ENCODE measurements at places on chromosomes 5 and 9.

DNA sequence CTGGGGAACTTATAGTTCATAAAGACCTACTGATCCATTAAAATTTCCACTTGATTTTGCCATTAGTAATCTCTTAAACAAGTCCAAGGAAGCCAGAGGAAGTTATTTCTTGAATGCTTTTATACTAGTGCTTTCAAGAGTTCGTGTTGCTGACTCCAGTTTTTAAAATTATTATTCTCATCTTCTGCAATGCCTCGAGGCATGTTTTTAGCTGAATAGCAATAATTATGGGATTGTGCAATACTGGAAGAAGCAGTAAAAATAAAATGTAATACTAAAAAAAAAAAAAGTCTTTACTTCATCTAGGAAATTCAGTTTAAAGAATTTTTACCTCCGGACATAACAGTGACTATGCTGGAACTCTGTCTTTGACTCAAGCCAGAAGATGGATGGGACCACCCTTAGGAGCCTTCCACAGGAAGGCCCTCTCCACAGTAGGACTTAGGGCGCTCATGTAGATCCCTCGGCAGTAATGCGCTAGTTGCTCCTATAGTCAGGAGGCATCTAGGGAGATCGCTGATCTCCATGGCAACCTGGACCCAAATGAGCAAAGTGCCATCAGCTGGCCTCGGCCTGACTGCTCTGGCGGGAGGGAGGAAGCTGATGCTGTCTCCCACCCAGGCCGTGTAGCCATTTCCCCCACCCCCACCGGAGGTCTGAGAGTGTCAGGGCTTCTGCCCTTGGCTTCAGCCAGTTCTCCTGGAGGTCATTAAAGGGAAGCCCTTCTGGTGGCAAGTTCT lies 56.7 kb downstream of the DAPK1 start:
- no peak for DNase-seq

GRCh38 chr5:152542741-152543140 lies 137.7 kb upstream of the NMUR2 start:
- DNase-seq: no peak

DNA sequence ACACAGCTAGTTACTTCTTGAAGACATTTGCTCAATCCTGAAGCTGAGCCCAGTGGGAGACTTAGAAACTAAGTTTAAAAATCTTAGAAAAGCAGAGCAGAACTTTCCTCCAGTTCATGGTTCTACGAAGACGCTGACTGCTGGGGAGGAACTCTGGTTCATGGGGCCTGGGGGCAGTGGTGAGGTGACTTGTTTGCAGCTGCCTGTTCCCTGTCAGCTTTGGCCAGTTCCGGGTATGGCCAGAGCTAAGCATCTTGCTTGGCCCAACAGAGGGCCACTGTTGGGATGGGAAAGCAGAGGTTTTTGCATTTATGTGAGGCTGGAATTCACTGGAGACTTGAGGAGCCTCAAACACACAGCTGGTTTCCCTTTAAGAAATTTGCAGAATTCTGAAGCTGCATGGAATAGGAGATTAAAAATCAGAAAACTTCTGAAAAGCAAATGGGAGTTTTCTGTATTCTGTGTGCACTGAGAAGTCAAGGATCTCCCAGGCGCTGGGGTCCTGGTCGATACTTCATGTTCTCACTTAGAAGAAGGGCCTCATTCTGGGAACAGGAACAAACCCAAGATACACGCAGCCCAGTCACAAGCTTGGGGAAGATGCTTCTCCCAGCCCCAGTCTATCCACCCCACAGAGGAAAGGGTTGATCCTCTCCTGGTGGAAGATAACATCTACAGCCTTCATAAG lies 10.6 kb upstream of the HMHB1 start:
- DNase-seq: no peak

GRCh38 chr5:78500028-78500427 lies 139.6 kb downstream of the SCAMP1 start:
- DNase-seq: no peak

- DNase-seq: no peak
Observed at GRCh38 chr5:113601423-113601822, 87.9 kb downstream of the YTHDC2 start.

GRCh38 chr9:72228282-72228681 lies 79.0 kb downstream of the GDA start:
- no peak for DNase-seq

- DNase-seq: no peak
Observed at GRCh38 chr5:7348168-7348854, 47.6 kb upstream of the ADCY2 start.

DNA sequence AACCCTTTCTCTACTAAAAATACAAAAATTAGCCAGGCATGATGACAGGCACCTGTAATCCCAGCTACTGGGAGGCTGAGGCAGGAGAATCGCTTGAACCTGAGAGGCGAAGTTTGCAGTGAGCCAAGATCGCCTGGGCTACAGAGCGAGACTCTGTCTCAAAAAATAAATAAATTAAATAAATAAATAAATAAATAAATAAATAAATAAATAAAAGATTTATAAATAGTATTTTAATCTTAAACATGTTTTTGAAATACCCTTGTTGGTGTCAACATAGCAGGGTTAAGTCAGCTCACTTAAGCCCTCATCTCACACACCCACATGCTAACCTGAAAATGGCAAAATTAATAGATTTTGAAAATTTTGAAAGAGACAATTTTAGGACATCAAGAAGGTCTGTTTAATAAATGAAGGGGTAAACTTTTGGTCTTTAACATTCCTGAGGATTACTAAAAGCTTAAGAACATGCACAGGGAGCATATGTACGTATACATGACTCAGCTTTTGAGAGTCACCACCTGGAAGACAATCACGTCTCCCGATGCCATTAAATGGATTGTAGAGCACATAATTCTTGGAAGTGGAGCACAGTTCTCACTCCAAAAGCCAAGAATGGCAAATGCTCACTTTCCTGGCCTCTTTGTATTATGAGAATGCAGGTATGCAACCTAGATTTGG lies 202.5 kb downstream of the GDNF start:
- no peak for DNase-seq

- DNase-seq: no peak
Observed at GRCh38 chr9:129834489-129835127, 467 bp downstream of the C9orf78 start.

GRCh38 chr9:98807070-98807813 lies at the start of gene GALNT12:
Gene GALNT12, plus strand, starts transcription at chr9:98807670. Its CDS starts 29 bp downstream, at chr9:98807699.
- no peak for DNase-seq

- no peak for DNase-seq
Observed at GRCh38 chr9:87677776-87678587, 47.9 kb upstream of the CTSL start.

DNA sequence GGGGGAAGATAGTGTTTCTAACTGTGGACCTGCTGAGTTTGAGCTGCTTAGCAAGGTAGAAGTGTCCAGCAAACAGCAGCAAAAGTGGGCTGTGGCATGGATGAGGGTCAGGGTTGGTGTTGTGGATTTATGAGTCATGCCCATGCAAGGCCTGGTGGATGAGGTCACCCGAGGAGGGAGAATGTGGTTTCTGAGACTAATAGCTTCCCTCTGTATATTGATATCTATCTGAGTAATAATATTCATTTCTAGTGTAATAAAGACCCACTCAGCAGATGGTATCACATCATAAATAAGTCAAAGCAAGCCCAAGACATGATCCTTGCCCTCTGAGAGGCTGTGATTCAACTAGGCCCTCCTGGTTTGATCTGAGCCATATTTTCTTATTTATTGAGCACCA lies 597.8 kb upstream of the CLINT1 start:
- no peak for DNase-seq

DNA sequence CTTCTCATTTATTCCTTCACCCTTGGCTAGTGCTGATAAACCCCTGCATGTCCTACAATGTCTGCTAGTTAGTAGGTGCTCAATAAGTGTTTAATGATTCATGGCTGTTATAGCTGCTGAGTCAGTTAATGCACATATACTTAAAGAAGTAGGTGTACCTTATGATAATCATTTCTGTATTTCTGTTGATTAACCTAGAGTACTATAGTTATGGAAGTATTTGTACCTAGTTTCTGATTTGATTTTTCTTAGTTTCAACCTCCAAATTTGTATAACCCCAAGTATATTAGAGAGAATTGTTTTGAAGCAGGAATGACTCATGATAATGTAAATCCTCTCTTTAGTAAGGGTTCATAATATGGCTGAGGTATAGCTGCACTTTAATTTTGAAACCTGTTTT lies 8.9 kb downstream of the SMAD5 start:
- no peak for DNase-seq

- no peak for DNase-seq
Observed at GRCh38 chr5:54387659-54388232, 67.8 kb upstream of the HSPB3 start.

- no peak for DNase-seq
Observed at GRCh38 chr9:131403493-131403773, 9.5 kb downstream of the PRRC2B start.

DNA sequence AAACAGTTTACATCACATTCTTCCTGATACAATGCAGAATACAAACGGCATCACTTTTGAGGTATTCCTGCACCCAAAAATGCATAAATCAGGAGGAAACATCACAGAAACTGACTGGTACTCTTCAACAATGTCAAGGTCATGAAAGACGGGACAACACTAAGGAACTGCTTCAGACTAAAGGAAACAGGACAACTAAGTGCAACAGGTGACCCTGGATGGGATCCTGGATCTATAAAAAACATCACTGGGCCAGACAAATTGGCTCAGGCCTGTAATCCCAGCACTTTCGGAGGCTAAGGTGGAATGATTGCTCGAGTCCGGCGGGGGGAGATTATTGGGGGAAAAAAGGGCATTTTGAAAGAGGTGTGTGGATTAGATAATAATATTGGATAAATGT lies 22.6 kb downstream of the BTNL9 start:
- no peak for DNase-seq

DNA sequence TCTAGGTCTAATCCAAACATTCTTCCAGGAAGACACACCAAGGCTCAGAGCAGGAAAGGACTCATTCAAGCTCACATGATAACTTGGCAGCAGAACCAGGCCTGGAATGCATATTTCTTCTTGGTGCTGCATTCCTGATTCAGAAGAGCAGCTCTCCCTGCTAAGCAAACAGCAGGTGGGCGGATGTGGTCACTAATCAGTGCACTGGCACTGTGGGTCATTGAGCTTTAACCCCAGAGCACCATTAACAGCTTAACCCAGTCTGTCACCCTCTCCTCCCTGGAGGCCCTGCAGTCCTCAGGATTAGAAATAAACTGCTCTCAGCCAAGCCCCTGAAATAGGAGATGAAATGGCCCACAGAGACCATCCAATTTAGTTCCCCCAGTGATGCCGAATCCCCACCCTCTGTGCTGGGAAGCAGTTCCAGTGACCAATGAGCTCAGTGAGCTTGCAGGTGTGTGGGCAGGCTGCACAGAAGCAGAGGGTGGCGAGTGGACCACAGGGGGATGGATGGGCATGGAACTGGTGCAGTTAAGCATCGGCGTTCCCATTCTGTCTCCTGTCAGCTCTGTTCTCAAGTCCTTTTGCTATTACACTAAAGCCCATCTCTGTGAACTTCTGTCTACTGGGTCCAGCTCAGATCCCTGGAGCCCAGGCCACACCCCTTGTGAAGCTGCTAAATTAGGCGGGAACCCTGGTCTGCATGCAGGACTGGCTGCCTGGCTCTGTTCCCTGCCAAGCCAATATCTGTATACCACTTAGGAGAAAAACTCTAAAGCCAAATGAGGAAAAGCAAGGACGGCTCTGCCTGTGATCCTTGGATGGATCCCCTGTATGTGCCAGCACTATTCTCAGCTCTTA lies 16.6 kb upstream of the MEGF9 start:
- DNase-seq: no peak

GRCh38 chr9:116653348-116654058 lies 33.6 kb upstream of the TRIM32 start:
- DNase-seq: no peak

DNA sequence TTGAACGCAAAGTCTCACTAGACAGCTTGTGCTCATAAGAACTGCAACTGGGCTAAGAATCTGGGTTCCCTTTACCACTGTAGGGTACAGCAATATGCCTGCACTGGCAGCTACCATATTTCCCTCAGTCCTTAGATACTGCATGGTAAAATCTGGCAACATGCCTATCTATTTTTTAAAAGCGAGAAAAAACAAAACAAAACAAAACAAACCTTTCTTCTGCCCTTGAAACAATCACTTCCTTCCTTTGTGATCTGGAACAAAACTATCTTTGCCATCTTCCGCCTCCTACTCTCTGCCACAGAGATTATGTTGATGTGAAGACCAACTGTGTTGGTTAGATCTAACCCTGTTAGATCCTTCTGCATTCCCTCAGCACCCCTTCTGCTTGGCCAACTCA lies 242.9 kb downstream of the EBF1 start:
- no peak for DNase-seq

GRCh38 chr5:59020611-59021285 lies 437.9 kb downstream of the RAB3C start:
- no peak for DNase-seq

- no peak for DNase-seq
Observed at GRCh38 chr9:103444176-103444575, 449.0 kb downstream of the CYLC2 start.

DNA sequence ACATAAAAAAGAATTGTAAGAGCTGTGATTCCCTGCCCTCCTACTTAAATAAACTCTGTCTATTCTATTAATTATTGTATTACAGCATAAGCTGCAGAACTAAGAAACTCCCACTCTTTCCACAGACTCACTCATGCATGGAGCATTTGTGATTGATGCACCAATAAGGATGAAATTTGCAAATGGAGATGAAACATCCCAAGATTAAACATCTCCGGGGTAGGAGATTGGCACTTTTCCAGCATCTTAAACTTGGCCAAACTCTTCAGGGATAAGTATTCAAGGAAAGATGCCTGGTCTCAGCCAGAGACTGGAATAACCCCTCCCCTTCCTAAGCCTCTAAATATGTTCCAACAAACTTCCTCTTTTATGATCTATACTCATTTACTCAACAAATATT lies 472.0 kb downstream of the ACTL7B start:
- DNase-seq: no peak

DNA sequence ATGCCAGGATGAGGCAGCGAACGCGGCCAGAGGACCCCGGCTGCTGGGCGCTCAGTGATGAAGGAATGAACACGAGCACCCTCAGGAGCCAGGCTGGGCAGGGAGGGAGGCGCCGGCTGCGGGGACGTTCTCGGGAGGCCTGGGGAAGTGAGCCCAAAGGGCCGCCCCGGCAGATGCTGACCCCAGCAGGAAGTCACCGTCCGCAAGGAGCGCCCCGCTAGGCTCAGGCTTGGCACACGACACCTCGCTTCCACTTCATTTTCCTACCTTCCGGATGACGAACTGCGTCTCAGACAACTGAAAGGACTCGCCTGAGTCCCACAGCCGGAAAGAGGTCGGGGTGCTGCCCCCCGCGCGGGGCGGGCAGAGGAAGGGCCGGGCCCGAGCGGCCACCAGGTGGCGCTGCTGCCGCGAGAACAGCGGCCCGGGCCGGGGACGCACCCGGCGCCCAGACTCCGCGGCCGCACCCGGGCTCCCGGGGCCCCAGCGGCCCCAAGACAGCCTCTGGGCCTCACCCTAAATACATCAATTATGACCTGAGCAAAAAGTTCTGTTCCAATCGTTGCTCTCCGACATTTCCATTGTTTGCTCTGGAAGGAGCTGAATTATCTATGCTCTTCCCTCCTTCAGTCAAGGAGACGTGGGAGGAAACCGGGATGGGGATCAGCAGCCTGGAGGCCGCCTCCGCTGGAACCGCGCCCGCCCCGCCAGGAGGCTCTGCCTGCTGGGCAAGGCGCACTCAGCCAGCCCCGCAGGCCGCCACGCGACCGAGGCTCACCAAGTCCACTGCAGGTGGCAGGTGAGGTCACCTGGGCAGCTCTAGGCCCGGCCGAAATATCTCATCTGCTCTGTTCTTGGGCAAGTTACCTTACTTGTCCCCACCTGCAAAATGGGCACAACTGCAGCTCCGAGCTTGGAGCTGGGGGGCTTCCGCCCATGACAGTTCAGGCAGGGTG lies 107.0 kb downstream of the ZNF354C start:
- DNase-seq: peak; percentile 33

Data from stimulated activated CD8-positive, alpha-beta memory T cell treated with anti-CD3 and anti-CD28 coated beads, Interleukin-4, amount 100 ng/mL, for 1 hour (primary cell).